ENCODE measurements at places on chromosomes 7 and 10.

GRCh38 chr10:14146025-14146424 is 184.7 kb downstream of the FRMD4A start:
- DNase-seq: no peak

GRCh38 chr7:128938544-128939074 is 882 bp downstream of the IRF5 start:
- DNase-seq: no peak

GRCh38 chr7:45921381-45921698 is 268 bp upstream of the IGFBP3 start:
- DNase-seq: no peak

DNA sequence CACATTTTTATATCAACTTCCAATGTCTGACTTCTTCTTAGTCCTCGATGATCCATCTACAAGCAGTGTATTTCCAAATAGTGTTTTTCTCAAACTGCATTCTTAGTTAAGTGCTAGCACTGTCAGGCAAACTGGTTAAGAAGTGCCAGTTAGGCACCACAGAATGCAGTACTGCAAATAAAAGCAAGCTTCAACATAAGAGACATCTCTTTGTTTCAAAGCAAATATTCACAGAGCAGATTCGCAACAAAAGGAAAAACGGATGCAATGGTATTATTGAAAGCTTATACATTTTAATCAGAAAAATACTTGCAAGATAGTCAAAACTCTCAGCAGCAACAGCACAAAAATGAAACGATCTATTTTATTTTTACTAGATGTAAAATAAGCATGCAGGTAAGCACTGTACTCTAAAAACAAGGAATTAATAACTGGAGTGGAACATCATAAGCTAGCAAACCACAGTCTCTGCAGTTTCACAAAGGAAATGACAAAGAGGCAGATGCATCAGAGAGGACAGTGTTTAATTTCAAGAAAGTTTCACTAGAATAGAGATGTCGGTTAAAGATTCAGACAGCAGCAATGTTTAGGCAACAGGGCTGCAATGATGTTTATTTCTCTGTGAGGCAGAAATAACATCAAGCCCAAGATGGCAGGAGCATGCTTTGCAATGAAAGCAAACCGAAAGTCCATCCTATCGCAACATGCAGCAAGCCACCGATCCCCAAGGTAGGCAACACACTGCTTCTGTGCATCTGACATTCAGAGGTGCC is 82.0 kb downstream of the FGFR2 start:
- no peak for DNase-seq

DNA sequence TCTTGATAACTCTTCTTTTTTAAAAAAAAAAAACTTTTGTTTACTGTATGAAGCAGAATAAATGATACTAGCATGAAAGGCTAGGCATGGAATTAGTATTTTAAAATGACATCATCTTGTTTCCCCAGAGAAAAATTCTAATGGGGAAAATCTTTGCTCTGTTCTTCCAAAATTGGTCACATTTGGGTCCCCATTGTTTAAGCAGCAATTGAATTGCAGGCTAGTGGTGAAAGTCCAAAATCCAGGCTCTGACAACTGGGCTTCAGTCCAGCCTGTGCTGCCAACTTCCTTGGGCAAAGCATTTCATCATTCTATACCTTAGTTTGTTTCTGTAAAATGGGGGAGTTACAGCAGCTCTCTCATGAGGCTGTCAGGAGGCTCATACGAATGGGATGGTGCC is 726.4 kb downstream of the KCNMA1 start:
- DNase-seq: no peak

DNA sequence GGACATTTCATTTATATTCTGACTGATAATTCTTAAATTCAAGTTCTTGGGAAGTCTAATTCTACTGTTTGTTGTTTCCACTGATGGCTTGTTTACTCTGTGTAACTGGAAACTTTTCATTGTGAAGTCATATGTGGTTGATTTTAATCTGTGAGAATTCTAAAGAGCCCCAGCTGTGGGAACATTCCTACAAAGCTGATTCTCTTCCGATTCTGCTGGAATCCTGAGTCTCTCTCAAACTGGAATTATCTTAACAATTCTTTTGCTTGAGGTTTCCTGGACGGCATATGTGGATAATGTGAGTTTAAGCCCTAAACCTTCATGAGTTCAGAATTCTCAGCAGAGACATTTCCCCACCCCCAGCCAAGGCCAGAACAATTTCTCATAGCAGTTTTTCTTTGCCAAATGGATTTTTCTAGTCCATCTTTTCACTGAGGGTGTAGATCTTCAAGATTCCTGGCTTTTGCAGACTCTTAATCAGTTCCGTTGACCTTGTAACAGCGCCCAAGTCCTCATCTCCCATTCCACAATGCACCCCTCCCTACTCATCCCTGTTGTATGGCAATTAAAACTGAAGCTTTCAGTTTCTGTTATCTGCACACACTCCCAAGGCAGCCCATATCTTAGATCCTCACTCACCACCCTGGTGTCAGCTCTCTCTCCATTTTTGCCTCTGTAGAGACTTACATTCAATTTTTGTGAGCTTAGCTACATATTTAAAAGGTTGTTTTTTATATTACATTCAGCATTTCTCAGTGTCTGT is 37.6 kb downstream of the GRM8 start:
- DNase-seq: no peak

DNA sequence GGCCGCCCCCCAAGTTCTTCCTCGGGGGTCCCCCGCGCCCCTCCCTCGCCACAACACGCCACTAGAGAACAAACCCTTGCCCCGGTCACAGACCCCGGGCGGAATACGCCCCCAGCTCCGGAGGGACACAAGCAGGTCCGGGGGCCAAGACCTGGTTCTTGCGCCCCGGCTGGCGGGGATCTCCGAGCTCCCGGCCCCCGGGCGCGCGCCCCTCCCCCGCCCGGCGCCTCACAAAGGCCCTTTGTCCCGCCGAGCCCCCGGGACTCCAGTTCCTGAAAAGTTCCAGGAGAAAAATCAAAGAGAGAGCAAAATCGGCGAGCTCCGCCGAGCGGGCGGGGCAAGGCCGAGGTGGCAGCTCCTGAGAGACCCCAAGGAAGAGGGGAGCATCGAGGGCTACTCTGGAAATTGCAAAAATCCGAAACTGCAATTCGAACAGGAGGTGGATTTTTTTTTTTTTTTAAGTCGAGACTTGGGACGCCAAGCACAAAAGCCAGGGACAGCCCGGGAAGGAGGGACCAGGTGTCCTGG is 4.0 kb downstream of the TNRC18 start:
- DNase-seq: no peak

DNA sequence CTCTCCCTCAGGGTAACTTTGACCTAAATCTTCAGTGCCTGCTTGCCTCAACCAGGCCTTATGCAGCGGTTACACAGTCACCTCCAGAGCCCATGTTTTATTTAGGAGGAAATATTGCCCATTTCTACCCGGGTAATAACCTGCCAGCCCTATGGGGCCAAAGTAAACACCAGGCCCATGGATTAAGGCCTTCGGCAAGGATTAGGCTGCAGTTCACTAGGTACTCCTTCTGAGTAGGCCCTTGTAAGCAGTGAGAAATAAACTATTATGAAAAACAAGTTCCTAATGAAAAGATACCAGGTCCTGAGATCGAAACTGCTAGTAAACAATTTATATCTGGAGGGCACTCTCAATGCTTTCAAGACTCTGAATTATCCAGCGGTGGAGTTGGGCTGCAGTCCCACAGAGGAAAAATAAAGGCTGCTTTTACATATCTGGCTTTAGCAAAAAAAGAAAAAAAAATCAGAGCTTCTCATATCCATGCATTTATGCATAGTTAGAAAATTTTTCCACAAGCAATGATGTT is 3.7 kb upstream of the HOXA10 start:
- DNase-seq: no peak

- no peak for DNase-seq
Observed at GRCh38 chr10:101061624-101062231, at the start of gene KAZALD1. Gene KAZALD1, plus strand, starts transcription at chr10:101061989. Its CDS starts 604 bp downstream, at chr10:101062593.

DNA sequence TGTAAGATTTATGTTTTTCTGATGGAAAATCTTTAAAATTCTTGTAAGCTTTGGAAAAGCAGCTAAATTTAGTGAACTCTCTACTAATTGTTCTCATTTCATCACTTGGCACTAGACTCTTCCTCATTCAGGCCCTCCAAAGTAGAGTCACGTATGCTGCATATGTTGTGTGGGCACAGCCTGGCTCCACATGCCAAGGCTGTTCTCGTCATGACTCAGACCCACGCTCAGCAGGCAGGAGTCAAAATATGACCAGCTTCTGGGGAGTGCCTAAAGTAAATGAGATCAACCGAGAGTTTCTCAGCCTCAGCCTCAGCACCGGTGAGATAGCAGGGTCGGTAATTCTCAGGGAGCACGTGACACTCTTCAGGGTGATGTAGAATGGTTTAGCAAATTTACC is 1672.9 kb downstream of the REEP3 start:
- DNase-seq: no peak

- no peak for DNase-seq
Observed at GRCh38 chr7:151342102-151342646, 562 bp downstream of the NUB1 start.

- no peak for DNase-seq
Observed at GRCh38 chr10:124869941-124870340, 68.3 kb downstream of the ABRAXAS2 start.

GRCh38 chr7:4633012-4633411 is 49.1 kb upstream of the FOXK1 start:
- no peak for DNase-seq

DNA sequence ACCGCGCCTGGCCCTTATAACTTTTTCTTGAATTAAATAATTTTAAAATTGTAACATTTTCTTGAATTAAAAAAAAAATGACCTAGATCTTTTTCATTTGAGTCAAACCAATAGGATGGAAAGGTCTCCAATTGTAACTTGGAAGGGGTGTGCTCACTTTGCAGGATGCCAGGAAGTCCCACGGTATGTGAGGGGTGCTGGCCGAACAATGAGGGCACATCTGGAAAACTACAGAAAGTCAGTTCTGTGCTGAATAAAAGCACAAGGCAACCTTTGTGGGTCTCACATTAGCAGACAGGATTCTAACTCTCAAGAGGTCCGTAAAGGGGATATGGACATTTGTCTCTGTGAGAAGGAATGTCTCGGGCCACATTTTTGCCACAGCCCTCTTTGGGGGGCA is 52.8 kb upstream of the PDLIM1 start:
- DNase-seq: no peak

DNA sequence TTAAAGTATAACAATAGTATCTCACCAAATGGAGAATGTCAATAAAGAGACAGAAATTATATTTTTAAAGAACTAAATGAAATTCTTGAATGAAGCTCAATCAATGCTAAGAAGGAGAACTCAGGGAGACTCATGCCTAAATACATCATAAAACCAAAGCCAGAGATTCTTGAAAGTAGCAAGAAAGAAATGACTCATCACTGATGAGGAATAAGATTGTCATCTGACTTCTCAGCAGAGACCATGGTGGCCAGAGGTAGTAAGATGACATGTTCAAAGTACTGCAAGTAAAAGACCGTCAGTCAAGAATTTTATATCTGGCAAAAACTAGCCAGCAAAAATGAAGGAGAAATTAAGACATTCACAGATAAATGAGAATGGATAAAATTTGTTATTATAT is 399.0 kb downstream of the GRID1 start:
- DNase-seq: no peak

- DNase-seq: no peak
Observed at GRCh38 chr10:62885684-62886461, 69.7 kb upstream of the EGR2 start.

- no peak for DNase-seq
Observed at GRCh38 chr10:113148901-113149300, 198.9 kb downstream of the TCF7L2 start.

GRCh38 chr7:80764132-80764531 is 125.7 kb downstream of the CD36 start:
- no peak for DNase-seq

DNA sequence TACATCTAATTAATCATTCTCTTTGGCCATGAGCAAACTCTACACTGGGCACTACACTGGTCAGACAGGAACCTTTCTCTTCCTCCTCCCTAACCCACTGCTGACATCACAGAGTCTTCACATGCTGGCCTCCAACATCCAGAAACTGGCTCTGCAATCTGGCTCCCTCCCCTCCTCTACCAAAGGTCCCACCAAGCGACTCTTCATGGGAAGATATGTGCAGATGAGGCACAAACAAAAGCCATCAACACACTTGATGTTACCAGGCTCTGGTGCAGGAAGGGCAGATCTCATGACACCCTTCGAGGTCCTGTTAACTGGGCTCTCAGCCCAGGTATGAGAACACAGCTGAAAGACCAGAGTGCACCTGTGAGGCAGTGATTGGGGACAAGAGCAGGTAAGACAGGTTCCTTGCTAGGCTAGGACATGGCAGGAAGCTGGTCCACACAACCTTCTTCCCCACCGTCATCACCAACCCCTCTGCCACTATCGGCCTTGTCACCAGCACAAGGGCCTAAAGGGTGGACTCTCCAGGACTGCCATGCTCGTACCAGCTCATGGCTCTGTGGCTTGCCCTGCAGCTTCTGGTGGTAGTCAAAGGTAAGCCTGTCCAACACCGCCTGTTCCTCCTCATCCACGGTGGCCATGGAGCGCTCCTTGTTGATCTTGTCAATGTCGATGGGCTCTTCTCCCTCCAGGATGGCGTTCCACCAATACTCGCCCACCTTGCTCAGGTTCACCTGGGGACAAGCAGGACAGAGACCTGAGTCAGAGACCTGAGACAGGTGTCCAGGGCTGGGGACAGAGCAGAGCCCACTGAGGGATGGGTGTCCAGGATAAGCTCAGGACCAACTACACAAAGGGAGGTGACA is 66.6 kb upstream of the CAMK2B start:
- DNase-seq: no peak

DNA sequence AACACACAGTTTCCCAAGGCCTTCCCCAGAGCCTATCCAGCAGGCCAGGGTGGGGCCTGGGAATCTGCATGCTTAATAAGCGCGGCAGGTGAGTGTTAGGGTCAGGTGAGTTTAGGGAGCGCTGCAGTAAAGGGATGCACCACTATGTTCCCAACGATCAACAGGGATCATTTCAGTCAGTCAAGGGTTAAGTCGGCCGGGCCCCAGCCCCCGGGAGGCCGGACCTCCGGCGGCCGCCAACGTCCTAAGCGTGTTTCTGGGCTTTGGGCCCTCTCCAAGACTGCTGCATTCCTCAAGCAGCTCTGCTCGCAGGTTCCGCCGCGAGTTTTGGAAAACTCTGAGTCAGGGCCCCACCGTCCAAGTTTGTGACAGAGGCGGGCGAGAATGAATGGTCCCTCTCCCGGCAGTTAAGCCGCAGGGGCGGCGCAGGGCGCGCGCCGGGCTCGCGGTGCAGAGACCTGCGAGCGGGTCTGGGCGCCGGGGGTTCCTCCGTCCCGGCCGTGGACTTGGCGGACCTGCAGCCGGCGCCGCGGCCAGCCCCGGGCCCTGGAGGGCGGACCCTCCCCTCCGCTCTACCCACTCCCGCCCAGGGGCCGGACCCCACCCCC is 81.6 kb downstream of the ARHGAP22 start:
- no peak for DNase-seq

GRCh38 chr7:141511316-141511675 is 39.9 kb upstream of the AGK start:
- no peak for DNase-seq

GRCh38 chr10:3786295-3787015 is 1.4 kb upstream of the KLF6 start:
- no peak for DNase-seq

- DNase-seq: no peak
Observed at GRCh38 chr7:36138209-36138608, 14.8 kb upstream of the EEPD1 start.

- no peak for DNase-seq
Observed at GRCh38 chr10:121611393-121612159, 13.3 kb upstream of the FGFR2 start.

GRCh38 chr10:60572511-60573194 is 183.0 kb upstream of the ANK3 start:
- peak; percentile 20 for DNase-seq

- DNase-seq: no peak
Observed at GRCh38 chr10:76935941-76936613, 701.5 kb downstream of the KCNMA1 start.

GRCh38 chr10:6794441-6794840 is 214.4 kb upstream of the PRKCQ start:
- DNase-seq: no peak

Measured in progenitor cell of endocrine pancreas (in vitro differentiated cells).